Stimulated activated CD8-positive, alpha-beta memory T cell treated with anti-CD3 and anti-CD28 coated beads, Interleukin-15, amount 100 ng/mL, for 48 hours (primary cell): ENCODE measurements at places on chromosomes 11 and 22.
A peak's percentile ranks its signal among the peaks of the same experiment; 100 is the strongest.

DNA sequence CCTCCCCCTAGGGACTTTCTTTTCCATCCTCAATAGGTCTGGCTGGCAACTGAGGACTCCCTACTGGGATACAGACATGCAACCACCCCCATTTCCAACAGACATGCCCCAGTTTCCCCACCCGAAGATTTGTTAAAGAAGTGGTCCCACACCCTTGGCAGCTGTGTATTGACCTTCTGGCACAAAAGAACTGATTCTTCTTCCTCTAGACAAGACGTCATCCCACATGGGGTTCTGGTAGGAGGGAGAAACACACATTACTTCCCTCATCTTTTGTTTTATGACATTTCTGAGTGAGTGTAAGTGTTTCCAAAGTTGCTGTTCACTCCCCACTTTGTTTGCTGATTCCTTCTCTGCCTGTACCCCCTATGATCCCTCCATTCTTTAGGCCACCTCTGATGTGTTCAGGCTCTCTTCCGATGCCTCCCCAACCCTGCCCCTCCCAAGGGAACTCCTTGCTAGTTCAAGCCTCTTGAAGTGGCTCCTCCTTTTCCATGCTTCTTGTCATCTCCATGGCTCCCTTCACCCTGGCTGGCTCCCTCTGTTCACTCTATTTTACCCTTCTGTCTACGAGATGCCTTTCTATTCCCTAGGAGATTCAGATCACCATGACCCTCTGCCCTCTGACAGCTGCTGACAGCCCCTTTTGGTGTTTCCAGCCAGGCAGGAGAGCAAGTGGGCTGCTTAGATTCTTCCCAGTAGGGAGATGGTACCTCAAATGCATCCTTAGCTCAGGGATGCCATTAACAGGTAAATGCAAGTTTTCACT is 4.3 kb downstream of the KIRREL3 start:
- DNase-seq = no peak

DNA sequence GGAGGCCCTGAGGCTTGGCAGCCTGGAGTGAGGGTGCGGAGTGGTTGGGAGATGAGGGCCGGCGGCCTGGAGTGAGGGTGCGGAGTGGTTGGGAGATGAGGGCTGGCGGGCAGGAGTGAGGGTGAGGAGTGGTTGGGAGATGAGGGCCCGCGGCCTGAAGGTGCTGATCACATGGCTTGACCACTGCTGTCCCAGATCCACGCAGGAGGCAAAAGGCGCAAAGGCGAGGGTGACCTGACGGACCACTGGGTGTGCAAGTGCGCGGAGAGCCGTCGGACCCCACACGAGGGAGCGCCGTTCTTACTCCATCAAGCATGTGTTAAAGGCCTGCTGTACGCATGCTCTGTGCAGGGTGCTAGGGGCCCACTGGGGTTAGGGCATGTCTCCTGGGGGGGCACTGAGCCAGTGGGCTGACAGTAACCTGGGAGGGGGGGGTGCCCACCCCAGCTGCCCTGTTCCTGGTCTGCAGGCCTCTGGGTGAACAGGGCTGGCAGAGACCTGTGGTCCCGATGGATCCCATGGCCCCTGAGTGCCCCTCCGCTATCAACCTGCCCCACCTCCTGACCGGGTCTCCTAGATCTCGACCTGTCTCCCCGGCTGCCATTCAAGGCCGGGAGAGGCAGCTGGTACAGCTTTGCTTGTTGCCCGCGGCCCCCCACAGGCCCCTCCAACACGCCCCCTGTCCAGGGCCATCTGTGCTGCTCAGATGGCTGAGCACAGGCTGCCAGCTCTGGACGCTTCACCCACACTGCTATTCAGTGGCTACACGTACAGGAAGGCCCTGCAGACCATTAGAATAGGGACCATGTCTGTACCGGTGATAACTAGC is 21.1 kb downstream of the MRGPRD start:
- DNase-seq = no peak

DNA sequence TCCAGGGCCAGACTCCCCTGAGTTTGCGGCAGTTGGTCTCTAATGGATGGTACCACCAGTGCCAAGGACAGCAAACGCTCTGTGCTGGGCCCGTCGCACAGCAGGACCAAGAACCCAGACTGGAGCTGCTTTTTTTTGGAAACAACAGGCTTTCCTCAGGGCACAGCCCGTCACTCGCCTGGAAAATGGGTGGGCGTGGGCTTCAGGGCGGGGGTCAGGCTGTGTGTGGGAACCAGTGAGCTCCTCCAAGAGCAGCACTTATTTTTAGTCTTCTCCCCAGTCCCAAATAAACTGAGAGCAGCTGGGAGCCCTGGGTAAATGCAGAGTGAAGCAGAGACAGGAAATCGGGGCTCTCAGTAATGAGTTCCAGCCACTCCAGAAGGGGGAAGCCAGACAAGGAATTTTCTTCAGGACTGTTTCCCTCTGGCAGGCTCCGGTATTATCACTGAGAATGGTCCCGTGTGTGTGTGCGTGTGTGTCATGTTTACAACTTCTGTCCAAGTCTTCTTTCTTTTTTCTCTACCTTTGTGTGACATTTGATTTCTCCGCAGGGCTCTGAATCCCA is 63.0 kb downstream of the PPFIBP2 start:
- DNase-seq = no peak

DNA sequence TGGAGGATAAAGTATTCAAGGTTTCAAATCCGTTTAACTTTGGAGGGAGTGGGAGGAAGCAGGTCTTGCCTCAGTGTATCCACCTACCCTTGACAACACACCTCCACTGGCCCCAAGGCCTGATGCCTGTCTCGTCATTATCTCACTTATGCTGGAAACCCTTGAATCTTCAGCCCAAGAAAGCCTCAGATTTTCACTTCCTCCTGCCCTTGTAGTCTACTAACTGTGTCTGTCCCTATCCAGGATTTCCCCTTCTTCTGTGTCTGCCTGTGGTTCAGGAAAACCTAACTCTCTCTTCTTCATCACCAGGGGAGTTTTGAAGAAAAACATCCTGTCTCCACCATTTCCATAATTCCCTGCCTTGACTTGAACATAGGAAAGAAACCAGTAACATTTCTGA is 56.1 kb downstream of the SYT9 start:
- DNase-seq = no peak

- no peak for DNase-seq
Observed at GRCh38 chr22:35070451-35071093, 4.6 kb downstream of the ISX start.

- no peak for DNase-seq
Observed at GRCh38 chr11:111379602-111380136, 594 bp upstream of the POU2AF1 start.

- no peak for DNase-seq
Observed at GRCh38 chr11:4065601-4066377, 28.8 kb upstream of the RRM1 start.

DNA sequence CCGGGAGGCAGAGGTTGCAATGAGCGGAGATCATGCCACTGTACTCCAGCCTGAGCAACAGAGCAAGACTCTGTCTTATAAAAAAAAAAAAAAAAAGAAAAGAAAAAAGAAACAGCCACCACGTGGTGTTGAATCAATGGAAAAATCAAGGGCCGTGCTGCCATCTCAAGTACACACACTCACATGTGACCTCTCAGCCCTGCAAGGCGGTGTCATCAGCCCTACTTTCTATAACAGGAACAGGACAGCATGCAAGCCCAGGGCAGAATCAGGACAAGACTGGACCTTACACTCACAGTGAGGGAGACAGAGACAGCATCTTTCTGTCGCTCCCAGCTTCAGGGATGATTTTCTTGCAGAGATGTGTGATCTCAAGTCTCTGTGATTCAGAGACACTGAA is 179.6 kb downstream of the MPPED1 start:
- no peak for DNase-seq

DNA sequence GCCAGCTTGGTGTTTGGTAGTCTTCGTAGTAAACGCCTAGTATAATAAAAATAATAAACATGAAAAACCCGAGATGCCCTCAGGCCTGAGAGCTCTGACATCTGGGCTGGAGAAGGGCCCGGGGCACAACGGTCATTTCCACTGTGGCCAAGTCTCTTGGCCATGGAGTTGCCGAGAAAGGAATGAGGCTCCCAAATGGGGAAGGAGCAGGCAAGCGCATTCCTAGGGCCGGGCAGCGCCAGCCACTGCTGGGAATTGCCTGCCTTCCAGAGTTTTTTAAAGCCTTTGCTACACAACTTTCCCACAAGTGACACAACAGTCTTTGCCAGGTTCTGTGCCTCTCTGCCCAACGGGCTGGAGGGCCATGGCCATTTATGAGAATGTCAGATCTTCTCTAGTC is 103.4 kb downstream of the NAV2 start:
- DNase-seq = no peak

GRCh38 chr11:33268945-33269540 is 11.9 kb downstream of the HIPK3 start:
- DNase-seq = no peak

- no peak for DNase-seq
Observed at GRCh38 chr22:24440718-24441405, 13.5 kb downstream of the ADORA2A start.

GRCh38 chr11:127997594-127997993 is 589.8 kb downstream of the ETS1 start:
- no peak for DNase-seq

- no peak for DNase-seq
Observed at GRCh38 chr22:42990131-42990838, 24.7 kb downstream of the PACSIN2 start.

DNA sequence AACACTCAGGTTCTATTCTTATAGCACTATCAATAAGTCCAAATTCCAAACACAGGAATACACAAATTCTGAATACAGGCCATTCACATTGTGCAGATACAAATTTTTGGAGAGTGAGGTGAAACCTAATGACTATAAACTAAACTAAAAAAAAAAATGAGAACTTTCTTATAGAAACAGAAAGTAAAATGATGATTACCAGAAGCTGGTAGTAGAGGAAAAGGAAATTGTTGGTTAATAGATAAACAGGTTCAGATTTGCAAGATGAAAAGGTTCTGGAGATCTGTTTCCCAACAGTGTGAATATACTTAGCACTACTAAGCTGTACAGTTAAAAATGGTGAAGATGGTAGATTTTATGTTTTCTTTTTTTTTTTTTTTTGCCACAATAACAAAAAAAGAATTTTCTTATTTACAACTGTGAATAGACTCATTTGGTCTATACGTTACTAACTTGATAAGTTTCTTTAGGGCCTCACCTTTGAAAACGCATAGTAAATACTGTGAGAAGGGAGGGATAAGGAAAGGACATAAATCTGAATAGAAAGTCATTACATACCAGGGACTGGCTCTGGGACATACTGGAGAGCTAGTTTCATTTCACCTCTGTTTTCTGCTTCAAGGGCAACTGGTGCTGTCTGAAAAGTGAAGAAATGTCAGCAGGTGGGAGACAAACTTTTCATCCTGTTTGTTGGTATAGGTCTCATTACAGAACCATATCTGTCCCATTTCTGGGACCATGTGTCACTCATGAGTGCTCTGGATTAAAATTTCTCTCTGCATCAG is 14.2 kb upstream of the CCDC89 start:
- no peak for DNase-seq

- no peak for DNase-seq
Observed at GRCh38 chr11:10564696-10565318, 3.7 kb downstream of the LYVE1 start.

GRCh38 chr22:29071261-29072045 is 1.4 kb upstream of the KREMEN1 start:
- peak; percentile 3 for DNase-seq

- no peak for DNase-seq
Observed at GRCh38 chr11:1520663-1521267, 34.2 kb upstream of the MOB2 start.

GRCh38 chr22:30720263-30720837 is 25.7 kb downstream of the OSBP2 start:
- DNase-seq = no peak

DNA sequence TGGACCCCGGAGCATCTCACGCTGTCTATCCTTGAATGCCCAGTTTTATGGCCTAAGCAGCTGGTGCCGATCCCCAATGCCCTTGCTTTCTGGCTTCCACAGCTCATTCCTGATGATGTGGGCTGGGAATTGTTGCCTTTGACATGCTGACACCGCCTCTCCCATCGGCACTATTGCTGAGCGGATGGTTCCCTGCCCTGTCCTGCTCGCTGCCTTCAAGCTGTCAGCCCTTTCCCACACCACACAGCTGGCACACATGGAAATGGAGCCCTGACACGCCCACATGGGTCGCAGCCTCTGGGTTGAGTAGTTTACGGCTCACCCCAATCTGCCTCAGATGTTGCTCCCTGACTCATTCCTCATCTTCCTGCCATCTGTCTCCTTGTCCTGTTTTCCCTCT is 110.2 kb upstream of the SESN3 start:
- no peak for DNase-seq

GRCh38 chr11:92776676-92777075 is 192.8 kb upstream of the MTNR1B start:
- DNase-seq = no peak

- DNase-seq = no peak
Observed at GRCh38 chr11:100963375-100963774, 166.2 kb downstream of the PGR start.

DNA sequence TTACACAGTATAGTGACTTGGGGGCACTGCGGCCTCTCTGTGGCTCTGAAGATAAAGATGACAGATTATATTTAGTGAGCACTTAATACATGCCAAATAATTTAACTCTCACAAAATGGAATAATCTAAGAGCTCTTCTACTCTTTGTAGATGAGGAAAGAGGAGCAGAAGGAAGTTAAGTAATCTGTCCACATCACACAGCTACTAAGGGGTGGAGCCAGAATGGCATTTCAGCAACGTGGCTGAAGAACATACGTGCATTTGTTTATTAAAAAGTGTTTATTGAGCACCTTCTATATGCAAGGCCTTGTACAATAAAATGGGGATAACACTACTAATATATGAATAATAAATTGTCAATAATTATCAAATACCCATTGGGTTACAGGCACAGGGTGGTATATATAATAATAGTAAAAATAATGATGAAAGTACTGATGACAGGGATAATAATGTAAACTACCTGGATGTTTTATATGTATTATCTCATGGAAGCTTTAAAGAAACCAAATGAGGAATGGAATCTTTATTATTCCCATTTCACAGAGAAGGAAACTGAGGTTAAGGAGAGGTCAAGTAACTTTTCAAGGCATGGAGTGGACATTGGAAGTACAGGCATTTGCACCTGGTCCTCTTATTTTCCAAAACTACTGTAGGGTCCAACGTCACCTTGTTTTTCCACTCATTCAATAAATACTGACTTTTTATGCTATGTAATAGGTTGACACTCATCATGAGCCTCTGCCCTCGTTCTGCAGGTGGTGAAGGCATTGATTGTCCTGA is 38.0 kb upstream of the IL17RA start:
- no peak for DNase-seq

- no peak for DNase-seq
Observed at GRCh38 chr22:47686594-47687345, 924.3 kb downstream of the TBC1D22A start.

- peak; percentile 73 for DNase-seq
Observed at GRCh38 chr11:68843703-68844312, 2.1 kb upstream of the CPT1A start.
